Karpas-422 (cell line): ENCODE measurements at places on chromosomes 5 and 9.
A peak's percentile ranks its signal among the peaks of the same experiment; 100 is the strongest.

DNA sequence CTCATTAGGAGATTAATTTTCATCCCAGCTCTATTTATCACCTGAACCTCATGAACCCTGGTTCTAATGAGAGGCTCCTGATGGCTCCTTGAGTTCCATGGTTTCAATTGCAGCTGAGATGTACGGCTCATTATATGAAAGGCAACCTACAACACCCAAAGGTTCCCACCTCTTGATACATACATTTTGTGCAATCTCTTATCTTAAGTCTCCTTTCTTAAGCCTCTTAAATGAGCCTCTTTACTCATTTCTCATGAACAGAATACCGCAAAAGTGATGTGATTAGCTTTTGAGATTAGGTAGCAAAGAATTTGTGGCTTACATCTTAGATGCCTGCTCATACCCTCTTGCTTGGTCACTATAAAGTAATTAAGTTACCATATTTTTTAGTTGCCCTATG, 1964.0 kb upstream of the CDH6 start:
- no peak for DNase-seq

DNA sequence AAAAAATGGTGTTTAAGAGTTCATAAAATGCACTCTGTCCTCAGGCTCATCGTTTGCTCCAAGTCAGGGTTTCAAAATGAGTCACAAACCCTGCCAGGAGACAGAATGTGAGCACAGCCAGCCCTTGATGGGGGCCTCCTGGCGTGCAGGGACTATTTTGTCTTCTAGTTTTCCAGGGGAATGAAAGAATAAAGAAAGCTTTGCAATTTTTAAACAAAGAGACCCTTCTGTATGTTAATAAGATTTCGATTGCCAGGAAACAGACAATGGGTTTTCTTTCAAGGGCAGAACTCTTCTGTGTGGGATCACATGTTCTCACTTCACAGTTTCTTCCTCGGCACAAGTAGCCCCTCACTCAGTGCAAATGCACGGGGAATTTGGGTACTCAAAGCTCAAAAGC, 121.4 kb upstream of the C6 start:
- no peak for DNase-seq

DNA sequence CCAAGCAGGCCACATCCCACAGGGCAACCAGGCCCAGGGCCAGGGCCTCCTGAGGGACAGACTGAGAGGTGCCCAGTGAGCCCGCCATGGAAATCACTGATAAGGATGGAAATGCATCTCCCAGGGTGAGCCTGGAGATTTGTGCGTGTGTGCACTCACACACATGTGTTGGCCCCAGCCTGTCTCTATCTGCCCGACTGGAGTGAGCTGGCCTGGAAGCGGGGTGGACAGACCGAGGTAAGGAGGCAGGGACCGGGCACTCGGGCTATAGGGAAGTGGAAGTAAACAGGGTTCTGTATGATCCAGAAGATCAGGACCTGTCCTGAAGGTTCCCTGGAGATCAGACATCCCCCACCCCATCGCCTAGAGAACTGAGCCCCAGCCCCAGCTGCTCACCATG, 17.4 kb downstream of the GFI1B start:
- DNase-seq = no peak

DNA sequence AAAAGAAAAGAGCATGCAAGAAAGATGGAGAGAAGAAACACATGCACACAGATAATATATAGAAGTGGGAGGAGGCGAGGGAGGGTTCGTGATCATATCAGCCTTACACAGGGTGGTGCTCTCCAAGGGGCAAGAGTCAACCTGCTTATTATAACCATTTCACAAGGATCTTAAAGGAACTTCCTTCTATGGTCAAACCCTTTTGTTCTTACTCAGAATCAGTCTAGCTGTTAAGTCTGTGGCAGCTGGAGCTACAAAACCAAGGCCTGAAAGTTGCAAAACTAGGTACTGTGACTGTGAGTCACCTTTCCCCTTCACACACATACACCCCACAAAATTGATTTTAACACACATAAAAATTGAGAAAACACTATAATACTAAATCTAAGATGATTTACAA, 18.5 kb upstream of the ERMP1 start:
- DNase-seq = no peak

- no peak for DNase-seq
Measured at GRCh38 chr9:21551401-21551800, 69.3 kb upstream of the IFNE start.

- DNase-seq = no peak
Measured at GRCh38 chr5:74131250-74131649, 505.3 kb downstream of the ARHGEF28 start.

GRCh38 chr9:37026113-37026930, 7.7 kb downstream of the PAX5 start:
- DNase-seq = peak; percentile 80

- no peak for DNase-seq
Measured at GRCh38 chr5:52119768-52120167, 667.9 kb upstream of the ITGA1 start.

- peak; percentile 16 for DNase-seq
Measured at GRCh38 chr5:6264394-6264793, 114.0 kb downstream of the MED10 start.

DNA sequence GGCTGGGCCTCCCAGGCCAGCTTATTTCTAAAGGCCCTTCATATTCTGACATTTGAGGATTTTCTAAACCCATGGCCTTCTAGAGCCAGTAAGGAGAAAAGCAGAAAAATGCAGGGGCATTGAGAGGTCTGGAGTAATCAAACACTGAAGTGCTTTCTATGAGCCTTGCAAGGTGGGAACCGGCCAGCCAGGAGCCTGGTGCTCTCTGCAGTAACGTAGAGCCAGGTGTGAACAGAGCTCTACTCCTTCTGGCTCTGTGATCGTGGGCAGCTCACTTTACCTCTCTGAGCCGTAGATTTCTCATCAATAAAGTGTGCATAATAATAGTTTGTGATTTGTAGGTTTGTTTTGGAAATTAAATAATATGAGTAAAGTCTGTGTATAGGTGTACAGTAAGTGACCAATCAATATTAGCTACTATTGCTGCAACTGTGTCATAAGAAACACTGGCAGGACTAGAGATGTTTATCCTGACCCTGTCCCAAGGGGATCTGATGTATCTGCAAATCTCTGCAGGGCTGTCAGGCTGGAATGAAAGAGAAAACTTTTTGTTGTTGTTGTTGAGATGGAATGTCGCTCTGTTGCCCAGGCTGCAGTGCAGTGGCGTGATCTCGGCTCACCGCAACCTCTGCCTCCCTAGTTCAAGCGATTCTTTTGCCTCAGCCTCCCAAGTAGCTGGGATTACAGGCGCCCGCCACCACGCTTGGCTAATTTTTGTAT, 2.7 kb downstream of the SYNPO start:
- no peak for DNase-seq

DNA sequence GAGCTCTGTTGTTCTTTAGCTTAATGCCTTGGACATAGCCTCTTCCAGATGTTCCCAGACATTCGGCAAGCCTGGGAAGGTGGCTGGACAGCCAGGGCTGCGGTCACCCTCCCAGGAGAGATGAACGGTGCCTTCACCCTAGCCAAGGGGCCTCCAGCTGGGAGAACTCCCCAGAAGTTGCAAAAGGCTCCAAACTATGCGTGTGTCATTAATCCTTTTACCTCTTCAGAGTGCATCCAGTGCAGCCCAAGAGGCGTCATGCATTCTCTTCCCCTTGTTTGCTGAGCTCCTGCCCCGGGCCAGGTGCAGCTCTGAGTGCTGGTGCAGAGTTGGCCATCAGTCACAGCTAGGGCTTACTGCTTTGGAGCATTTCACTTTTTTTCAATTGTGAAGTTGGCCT, 22.8 kb downstream of the HMCN2 start:
- no peak for DNase-seq

- no peak for DNase-seq
Measured at GRCh38 chr9:129278391-129279237, 100.6 kb upstream of the IER5L start.

- no peak for DNase-seq
Measured at GRCh38 chr5:24714746-24715145, 70.0 kb upstream of the CDH10 start.

DNA sequence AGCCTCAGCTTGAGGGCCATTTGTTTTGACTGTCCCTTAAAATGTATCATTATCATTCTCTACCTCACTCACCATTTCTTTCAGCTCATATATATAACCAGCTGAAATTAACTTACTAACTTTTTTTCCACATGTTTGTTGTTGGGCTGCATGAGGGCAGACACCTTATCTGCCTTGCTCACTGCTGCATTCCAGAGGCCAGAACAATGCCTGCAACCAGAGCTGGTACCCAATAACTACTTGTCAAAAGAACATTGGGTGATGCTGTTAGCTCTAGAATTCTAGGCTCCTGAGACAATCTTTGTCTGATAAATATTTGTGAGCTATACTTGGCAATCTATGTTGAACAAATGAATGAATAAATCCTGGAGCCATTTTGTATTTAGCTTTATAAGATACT, 68.3 kb downstream of the HTR4 start:
- DNase-seq = peak; percentile 44

GRCh38 chr9:108831496-108832178, 24.1 kb downstream of the ACTL7B start:
- no peak for DNase-seq

DNA sequence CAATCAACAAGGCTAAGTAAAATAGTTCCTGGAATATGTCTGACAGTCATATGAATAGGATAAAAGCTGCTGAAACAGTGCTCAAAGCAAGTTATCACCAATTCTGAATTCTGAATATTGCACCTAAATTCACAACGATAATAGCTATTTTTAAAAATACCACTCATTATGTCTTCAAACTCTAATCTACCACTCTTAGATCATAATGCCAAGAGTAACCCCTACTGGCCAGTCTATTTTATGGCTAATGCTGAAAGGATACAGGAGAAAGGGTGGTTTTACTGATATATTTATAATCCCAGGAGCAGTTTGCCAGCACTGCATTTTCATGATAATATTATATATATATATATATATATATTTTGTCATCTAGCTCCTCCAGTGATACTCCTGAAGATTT, 232.8 kb downstream of the PDE4D start:
- no peak for DNase-seq

DNA sequence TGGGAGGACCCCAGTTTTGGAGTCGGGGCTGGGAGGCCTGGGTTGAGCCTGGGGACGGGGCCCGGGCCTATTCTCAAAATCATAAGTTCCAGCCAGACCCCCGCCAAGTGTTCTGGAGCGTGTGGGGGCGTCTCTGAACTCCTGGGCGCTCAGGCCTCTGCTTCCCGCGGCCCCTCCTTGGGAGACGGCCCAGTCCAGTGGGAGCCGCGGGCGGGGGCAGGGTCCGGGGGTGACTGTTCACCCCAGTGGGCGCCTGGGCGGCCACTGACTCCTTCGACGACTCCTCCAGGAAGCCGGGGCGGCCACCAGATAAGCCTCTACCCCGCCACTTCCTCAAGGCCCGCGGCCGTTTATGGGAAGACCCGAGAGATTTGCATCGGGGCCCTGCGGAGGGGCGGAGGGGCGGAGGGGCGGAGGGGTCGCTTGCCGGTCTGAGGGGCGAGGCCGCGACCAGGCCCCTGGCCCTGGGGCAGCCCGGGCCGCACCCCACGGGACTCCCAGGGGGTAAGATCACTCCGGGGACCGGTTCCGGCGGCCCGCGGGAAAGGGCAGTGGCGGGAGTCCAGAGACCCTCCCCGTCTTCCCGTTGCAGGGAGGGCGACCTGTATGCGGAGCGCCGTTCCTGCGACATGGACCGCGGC, 655 bp downstream of the TOR4A start:
- DNase-seq = peak; percentile 78

GRCh38 chr9:97386733-97387503, 25.0 kb upstream of the TDRD7 start:
- peak; percentile 84 for DNase-seq

DNA sequence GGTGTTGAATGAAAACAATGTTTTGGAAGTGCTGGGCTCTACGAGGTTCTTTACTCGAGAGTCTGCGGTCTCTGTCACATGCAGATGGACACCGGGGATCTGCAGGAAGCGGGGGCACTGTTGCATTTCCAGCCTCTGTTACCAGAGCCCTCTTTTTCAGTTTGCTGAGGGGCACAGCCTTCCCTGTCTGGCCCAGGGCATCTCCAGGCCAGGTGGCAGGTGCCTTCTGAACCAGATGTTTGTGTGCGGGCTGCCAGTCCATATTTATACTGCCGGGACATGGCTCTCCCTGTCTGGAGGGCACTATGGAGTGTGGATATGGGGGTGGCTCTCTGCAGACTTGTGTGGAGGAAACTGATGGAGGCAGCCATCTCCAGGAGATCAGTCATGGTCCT, 18.7 kb upstream of the POMT1 start:
- no peak for DNase-seq

DNA sequence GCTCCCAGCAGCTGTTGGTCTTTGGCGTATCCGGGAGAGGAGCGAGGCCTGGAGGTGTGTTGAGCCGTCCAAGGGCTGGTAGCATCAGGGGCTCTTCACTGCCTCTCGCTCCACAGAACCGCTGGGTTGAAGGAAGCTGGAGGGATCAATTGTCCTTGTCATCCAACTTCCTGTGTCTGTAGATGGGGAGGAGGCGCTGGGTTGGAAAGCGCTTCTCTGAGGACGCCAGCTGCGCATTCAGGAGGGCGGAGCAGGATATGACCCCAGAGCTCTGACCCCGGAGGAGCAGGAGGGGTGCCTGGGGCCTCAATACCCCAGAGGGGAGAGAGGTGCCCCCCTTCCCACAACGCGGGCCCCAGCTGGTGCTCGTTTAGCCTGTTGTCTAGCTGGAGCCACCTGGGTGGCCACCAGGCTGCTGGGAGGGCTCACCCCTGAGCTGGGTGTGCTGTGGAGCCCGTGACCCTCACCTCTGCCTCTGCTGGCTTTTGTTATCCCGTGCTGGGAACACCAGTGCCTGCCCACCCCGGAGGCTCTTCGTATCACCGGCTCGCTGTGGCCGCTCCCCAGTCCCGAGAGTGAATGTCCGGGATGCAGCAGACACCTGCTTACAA, 2.0 kb upstream of the DBH start:
- DNase-seq = no peak

- no peak for DNase-seq
Measured at GRCh38 chr9:133864011-133864410, 125.9 kb upstream of the SARDH start.

- DNase-seq = no peak
Measured at GRCh38 chr5:72412283-72413055, 92.3 kb downstream of the PTCD2 start.

DNA sequence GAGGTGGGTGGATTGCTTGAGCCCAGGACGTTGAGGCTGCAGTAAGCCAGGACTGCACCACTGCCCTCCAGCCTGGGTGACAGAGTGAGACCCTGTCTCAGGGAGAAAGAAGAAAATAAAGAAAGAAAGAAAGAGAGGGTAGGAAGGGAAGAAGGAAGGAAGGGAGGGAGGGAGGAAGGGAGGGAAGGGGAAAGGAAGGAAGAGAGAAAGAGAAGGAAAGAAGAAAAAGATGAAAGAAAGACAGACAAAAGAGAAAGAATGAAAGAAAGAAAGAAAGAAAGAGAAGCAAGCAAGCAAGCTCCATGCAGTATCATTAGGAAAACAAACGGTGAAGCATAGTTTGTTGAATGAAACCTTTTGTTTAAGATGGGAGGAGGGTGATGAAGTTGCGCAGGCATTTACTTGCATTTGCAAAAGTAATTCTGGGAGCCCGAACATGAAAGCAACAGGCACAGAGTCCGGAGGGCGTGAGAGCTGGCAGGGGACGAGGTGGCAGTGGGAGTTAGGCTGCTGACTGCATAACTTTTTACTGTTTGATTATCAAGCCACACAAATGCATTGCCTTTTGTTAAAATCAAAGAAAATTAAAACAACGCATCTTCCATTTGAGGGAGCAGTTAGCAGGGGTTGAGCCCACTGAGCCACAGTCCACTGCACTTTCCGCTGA, 26.0 kb upstream of the CEP72 start:
- DNase-seq = no peak
